CD4-positive, alpha-beta T cell treated with Interleukin-12 subunit alpha and Interleukin-12 subunit beta, for 1 hour (primary cell): ENCODE measurements at places on chromosomes 2 and 18.

- no peak for DNase-seq
Observed at GRCh38 chr2:88212251-88212790, 42.2 kb downstream of the THNSL2 start.

- DNase-seq, result no peak
Observed at GRCh38 chr18:48922226-48922800, 28.5 kb downstream of the SMAD7 start.

DNA sequence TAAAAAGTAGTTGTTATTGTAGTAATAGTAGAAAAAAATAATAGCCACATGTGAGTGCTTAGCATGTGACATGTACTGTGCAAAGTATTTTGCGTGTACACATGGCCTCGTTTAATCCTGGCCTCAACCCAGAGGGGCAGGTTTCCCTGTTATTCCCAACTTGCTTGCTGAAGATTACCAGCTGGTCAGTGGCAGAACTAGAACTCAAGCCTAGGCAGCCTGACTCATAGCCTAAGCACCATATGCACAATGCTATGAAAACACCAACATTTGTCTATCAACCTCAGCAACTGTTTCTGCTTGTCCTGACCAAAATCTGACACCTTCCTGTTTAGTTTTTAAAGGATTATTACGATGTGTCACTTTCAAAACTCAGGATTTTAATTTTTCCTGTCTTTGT lies 234.9 kb upstream of the SMAD7 start:
- DNase-seq, result no peak

- DNase-seq, result no peak
Observed at GRCh38 chr2:153232464-153232863, 246.1 kb downstream of the RPRM start.

- DNase-seq, result no peak
Observed at GRCh38 chr2:53303012-53303578, 464.5 kb upstream of the CHAC2 start.

GRCh38 chr2:46781468-46782189 lies 134.0 kb downstream of the MCFD2 start:
- no peak for DNase-seq

DNA sequence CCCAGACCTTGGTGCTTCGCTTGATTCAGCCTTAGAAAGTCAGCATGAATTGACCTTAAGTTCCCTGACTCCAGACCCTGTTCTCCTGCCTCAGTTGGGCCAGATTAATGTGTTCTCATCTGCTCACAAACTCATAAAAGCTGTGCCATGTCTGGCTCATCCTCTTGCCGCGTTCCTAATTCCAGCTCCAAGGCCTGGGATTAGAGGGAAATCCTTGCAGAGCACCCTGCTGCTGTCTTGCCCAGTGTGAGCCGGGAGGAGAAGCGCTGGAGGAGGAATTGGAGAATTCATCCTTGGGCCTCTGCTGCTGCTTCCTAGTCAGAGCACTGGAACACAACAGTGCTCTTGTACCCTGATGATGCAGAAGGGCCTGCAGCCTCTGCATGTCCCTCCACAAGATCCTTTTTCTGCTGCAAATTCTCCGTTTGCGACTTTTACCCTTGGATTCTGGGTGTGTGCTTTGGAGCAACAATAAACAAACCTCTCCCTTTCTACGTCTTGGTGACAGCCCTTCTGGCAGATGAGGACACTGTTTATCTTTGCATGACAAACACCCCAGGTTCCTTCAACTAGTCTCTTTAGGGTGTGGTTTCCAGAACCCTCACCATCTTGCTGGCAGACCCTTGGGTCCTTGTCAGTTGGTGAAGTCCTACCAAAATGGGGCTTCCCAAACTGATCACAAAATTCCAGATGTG lies 46.9 kb upstream of the CNGA3 start:
- no peak for DNase-seq

GRCh38 chr2:2993172-2993692 lies 384.4 kb downstream of the EIPR1 start:
- no peak for DNase-seq
